ENCODE measurements at places on chromosomes 12 and 14.

DNA sequence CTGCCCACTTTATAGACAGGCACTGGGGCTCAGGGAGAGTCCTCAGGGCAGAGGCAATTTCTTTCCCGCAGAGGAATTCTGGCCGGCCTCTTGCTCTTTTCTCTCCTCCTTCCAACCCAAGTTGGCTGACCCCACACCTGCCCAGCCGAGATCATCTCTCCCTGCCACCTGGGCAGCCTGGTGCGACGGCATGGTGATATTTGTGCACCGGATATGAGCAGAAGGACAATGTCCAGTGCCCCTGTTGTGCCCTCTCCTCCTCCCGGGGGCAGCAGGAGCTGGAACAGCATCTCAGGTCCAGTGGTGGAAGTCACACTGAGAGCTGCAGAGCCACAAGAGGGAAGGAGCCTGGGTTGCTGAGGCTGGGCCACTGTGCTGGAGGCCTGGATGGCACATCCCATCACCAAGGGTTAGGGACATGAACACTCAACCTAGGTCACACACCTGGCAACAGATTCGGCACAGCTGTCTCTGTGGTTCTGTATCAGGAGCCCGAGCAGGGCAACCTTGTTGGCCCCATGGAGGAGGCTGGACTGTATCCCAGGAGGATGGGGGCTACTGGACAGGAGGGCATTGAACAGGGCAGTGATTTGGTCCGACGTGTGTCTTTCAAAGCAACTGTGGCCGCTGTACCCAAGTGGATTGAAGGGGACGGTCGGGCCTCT is 57.7 kb upstream of the DIO3 start:
- DNase-seq, result no peak

GRCh38 chr14:74804219-74804825 is 41.2 kb downstream of the YLPM1 start:
- DNase-seq, result peak; percentile 34

GRCh38 chr12:111791507-111791906 is 24.8 kb downstream of the ALDH2 start:
- DNase-seq, result no peak

DNA sequence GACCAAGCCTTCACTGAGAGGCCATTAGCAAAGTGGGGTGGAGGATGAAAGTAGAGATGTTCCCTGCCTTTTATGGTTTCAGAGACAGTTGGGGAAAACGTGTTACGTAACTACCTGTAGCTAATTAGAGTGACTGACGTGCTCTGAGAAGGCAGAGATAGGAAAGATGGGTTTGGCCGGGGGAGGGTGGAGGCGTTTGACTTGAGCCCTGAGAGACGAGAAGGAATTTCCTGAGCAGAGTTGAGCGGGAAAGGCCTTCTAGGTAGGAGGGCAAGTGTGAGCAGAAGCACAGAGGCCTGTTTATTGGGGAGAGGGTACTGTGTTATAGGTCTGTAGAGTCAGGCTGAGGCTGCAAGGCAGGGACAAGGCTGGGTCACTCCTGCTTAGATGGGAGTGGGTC is 8.6 kb downstream of the TUNAR start:
- DNase-seq, result no peak

DNA sequence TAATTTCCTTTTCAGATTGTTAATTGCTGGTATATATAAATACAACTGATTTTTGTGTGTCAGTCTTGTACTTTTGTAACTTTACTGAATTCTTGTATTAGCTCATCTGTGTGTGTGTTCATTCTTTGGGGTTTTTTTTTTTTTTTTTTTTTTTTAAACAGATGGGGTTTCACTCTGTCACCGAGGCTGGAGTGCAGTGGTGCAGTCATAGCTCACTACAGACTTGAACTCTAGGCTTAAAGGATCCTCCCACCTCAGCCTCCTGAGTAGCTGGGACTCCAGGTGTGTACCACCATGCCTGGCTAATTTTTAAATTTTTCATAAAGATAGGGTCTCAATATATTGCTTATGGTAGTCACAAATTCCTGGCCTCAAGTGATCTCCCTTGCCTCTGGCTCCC is 68.0 kb downstream of the WNK1 start:
- no peak for DNase-seq

All from AG09319 (cell line).